ENCODE measurements at places on chromosomes 16 and 17. TPM values are rescaled to one million over a fixed set of nuclear protein-coding genes. Genes with fewer than 3 reads are reported as not detected.

DNA sequence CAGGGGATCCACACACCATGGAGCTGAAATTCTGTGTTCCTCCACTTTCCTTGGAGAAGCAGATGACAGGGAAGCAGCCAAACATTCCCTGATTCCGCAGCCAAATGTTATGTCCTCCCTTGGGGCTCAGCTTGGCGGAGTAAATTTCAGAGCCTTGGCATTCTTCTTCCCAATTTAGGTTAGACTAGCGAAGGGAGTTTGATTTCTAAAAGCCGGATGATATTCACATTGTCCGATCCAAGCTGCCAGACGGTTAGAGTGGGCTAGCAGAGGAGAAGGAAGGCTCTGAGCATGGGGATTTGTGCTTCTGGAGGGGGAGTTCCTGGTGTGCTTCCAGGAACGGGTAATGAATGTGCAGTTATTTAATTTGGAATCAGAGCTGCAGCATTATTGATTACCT, 380.4 kb upstream of the EEF2KMT start:
- H3K27ac ChIP-seq = no peak overlapping the region
- no peak overlapping the region for H3K4me3 ChIP-seq
- no peaks in the 10 kb centered on the region for H3K36me3 ChIP-seq
- H3K27me3 ChIP-seq = peaks cover 4% of the 10 kb centered on the region

DNA sequence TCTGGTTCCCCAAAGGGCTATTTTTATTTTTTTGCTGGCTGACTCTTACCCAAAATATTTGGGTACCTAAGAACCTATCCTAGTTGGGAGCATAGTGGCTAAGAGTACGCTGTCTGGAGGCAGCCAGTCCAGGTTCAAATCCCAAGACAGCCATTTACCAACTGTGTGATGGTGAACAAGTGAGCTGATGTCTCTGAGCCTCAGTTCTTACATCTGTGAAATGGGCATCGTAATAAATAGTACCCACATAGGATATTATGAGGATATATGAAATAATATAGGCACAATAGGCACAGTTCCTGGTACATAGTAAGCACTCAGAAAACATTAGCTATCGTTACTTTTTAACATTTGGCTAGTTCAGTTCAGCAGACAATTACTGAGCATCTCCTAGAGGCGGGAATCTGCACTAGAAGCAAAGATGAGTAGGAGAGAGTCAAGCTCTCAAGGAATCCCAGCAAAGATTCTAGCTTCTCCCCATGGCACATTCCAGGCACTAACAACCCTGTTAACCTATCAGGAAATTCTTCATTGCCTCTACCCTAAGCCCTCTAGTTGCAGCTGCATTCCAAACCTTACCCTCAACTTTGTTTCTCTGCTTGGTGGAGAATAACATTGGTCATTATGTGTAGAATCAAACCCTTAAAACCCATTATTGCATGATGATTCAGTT, 31.6 kb downstream of the GPR139 start:
- H3K4me3 ChIP-seq = no peak overlapping the region
- no peaks in the 10 kb centered on the region for H3K36me3 ChIP-seq
- H3K4me1 ChIP-seq = no peaks in the 10 kb centered on the region
- no peak overlapping the region for H3K27ac ChIP-seq

DNA sequence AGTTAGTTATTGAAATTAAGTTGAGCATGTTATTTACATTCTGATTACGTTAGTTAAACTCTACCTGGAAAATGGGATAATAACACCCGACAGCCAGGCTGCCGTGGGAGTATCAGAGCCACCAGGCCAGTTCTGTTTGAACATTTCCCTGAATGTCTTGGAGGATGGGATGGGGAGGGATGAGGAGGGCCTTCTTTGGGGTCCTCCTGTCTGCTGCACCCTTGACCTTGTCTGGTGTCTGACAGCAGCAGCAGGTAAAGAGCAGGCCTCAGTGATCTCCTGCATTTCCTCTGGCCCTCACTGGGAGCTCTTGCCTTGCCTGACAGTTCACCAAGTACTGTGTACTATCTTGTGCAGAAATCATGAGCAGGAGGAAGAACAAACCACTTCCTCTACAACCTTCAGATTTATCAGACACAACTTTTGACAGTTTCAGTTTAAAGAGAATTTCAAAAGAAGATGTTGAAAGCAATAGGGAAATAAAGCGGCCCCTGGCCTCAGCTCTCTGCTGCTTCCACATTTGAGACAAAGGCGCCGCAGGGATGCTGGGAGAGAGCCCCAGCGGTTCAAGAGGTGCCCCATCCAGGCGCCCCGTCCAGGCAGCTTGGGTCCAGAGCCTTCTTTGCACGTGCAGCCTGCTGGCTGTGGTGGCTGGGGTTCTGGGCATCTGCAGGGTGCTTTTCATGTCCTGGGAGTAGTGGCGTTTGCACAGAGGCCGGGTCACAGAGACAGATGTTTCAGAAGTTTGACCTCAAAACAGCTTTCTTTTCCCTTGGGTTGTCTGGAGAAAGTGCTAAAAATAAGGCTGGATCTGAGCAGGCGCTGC, 25.3 kb downstream of the CMIP start:
- H3K27me3 ChIP-seq = peaks cover 6% of the 10 kb centered on the region
- no peak for DNase-seq
- no peak overlapping the region for H3K4me3 ChIP-seq
- peaks cover 29% of the 10 kb centered on the region for H3K4me1 ChIP-seq
- H3K36me3 ChIP-seq = no peaks in the 10 kb centered on the region

DNA sequence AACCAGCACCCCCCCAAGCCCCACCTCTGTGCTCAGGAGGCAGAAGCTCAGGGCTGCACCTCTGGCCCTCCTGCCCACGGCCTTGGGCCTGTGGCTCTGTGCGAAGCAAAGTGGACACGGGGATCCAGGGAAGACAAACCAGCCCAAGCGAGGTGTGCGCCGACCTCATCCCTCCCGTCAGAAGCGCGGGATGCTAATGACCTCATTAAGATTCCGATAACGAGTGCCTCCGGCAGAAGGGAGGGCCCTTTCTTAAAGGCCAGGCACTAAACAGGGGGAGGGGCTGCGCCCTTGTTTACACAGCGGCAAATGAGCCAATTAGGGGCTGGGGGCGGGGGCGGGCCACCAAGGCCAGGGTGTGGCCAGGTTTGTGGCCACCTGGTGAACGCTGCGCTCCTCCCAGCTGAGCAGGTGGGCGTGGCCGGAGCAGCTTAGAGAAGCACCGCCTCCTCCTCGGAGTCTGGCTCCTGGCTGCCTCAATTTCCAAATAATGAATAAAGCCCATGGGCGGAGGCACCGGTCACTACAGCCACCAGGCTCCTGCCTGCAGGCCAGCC, 3.2 kb downstream of the CBX4 start:
- peaks cover 20% of the 10 kb centered on the region for H3K27me3 ChIP-seq
- H3K4me1 ChIP-seq = peaks cover 9% of the 10 kb centered on the region
- no peak overlapping the region for H3K27ac ChIP-seq
- peak overlapping the region; percentile 93 for H3K4me3 ChIP-seq
- H3K36me3 ChIP-seq = no peaks in the 10 kb centered on the region
- peak; percentile 58 for DNase-seq

DNA sequence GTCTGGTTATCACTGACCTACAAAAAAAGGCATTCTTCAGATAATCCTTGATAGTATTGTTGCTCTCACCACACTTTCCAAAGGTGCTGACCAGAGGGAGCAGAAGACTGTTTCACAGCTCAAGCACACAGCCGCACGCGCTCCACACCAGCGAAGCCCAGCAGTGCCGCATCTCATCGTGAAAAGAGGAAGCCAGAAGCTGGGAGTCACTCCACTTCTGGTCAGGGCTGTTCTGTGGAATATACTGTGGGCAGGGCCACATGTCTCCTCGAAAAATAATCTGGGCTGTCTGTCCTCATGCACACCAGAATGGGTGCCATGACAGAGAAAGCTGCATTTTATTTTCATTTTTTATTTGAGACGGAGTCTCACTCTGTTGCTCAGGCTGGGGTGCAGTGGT, 7.3 kb upstream of the PRSS36 start:
- H3K4me1 ChIP-seq = no peaks in the 10 kb centered on the region
- no peak overlapping the region for H3K4me3 ChIP-seq
- no peaks in the 10 kb centered on the region for H3K27me3 ChIP-seq
- no peak overlapping the region for H3K27ac ChIP-seq
- H3K36me3 ChIP-seq = no peaks in the 10 kb centered on the region

- DNase-seq = no peak
- H3K4me3 ChIP-seq = no peak overlapping the region
- peaks cover 17% of the 10 kb centered on the region for H3K36me3 ChIP-seq
- no peak overlapping the region for H3K27ac ChIP-seq
These were observed 24.4 kb upstream of the PHKG2 start for GRCh38 chr16:30723725-30724355.

GRCh38 chr16:52389045-52389444, 157.9 kb downstream of the TOX3 start:
- no peaks in the 10 kb centered on the region for H3K27me3 ChIP-seq
- H3K4me3 ChIP-seq = no peak overlapping the region
- H3K4me1 ChIP-seq = peaks cover 5% of the 10 kb centered on the region
- H3K27ac ChIP-seq = no peak overlapping the region

GRCh38 chr17:36978810-36979564, 30.2 kb downstream of the AATF start:
- no peaks in the 10 kb centered on the region for H3K36me3 ChIP-seq
- no peak for DNase-seq
- no peak overlapping the region for H3K27ac ChIP-seq

DNA sequence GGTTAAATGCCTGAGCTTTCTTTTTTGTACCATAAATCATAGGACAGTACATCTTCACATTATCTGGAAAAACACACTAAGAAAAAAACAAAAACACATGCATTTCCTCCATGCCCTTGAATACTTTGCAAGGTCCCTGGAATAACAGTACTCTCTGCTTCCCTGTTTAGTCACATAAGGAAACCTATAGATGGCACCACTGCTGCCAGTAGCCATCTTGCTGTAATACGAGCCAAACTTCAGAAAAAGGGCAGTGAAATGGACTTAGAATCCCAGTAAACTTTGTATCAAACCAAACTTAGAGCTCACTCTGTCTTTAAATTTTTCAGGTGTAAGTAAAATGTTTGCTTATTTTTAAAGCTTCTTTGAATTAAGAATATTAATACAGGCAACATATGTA, 435.5 kb downstream of the KCNJ2 start:
- no peaks in the 10 kb centered on the region for H3K4me1 ChIP-seq
- no peak for DNase-seq
- no peaks in the 10 kb centered on the region for H3K36me3 ChIP-seq
- H3K4me3 ChIP-seq = no peak overlapping the region

CA7 gene
- total RNA-seq = 0.64 TPM

MARVELD3 gene
- 0.25 TPM for total RNA-seq

PYDC1 gene
- not detected for total RNA-seq

TMEM204 gene
- 0.22 TPM for total RNA-seq

NPIPA8 gene
- total RNA-seq = not detected

WFDC1 gene
- total RNA-seq = 0.93 TPM
